ENCODE measurements at places on chromosomes 12 and 14. TPM values are rescaled to one million over a fixed set of nuclear protein-coding genes. Genes with fewer than 3 reads are reported as not detected.

Gene TAS2R20
- total RNA-seq, result 0.36 TPM

Gene CLEC1B
- total RNA-seq, result not detected

Gene ATF7
- 20.7 TPM for total RNA-seq

GRCh38 chr12:94597268-94597667, 53.1 kb downstream of the TMCC3 start:
- DNase-seq, result no peak
